Inflammatory macrophage (primary cell): ENCODE measurements at places on chromosomes 1 and 21.

DNA sequence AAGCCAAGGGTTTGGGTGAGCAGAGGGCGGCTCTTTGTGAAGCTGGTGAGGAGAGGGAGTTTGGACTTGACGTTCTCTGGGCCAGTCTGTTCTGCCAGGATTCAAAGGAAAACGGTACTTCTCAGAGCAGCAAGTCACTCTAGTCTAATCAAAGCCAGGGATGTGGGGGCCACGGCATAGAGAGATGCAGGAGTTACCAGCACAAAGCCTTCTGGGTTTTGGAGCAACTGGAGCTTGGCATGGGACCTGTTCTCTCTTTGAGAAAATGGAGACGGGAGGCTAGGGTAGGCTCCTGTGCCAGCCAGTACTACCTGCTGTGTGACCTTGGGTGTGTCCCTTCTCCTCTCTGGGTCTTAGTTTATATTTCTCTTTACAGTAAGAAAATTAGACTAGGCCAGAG lies 2.1 kb downstream of the TXLNA start:
- DNase-seq: no peak

GRCh38 chr21:35933466-35933865 lies 126.9 kb downstream of the SETD4 start:
- DNase-seq: peak; percentile 87

- DNase-seq: peak; percentile 80
Observed at GRCh38 chr21:44874497-44875315, 1.2 kb upstream of the PTTG1IP start.

DNA sequence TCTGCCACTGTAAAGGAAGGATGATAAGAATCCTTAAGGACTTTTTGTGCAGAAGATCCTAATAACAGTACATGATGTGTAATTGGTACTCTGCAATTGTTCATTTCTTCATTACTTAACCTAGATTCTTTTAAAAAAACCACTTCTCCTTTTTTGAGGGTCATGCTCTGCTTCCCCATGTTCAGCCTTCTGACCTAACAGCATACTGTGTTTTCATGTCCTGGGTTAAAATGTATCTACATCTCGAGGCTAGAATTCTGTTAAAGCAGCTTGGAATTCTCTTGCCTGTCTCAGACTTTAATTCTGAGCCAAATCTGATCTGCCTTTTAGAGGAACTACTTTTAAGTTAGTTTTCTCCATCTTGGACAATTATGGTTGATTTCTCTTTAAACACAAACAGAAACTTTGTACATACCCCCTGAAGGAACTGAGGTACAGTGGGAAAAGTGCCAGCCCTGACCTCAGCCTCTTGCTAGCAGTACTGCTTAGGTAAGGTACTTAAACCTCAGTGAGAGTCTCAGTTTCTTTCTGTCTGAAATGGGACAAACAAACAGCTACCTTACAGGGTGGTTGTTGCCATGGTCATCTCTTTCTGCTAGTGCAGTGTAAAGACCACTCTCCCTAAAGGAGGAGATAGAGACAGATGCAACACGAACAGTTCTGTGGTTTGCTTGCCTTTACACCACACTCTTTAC lies 103.2 kb upstream of the DYNLT5 start:
- peak; percentile 82 for DNase-seq

DNA sequence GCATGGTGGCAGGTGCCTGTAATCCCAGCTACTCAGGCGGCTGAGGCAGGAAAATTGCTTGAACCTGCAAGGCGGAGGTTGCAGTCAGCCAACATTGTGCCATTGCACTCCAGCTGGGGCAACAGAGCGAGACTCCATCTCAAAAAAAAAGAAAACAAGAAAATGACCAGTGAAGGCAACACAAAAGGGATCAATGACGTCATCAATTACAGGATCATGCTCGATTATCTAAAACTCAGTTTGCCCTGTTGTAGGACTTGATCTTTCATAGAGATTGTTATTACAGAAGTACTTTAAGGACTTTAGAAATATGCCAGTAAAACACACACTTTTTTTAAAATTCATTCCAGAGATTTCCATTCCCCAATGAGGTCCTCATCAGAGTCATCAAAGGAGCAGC lies 147.8 kb downstream of the ETS2 start:
- no peak for DNase-seq

DNA sequence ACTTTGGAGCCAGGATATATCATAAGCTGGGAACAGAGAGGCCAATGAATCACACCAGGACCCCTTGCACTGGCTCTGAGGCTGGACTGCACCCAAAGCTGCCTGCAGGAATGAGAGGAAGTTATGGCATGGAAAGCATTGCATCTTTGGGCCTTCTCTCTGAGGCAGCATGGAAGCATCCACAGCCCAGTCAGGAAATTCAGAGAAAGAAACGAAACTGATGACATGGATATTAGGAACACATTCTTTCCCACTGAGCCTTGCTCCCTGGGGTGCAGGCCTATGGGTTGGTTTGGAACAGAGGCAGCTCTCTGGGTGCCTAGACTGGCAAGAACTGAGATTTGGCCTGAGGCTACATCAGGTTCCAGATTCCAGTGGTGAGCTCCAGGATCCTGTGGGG lies 98.6 kb downstream of the NGF start:
- DNase-seq: no peak

GRCh38 chr1:61825393-61825792 lies 83.1 kb downstream of the PATJ start:
- no peak for DNase-seq

DNA sequence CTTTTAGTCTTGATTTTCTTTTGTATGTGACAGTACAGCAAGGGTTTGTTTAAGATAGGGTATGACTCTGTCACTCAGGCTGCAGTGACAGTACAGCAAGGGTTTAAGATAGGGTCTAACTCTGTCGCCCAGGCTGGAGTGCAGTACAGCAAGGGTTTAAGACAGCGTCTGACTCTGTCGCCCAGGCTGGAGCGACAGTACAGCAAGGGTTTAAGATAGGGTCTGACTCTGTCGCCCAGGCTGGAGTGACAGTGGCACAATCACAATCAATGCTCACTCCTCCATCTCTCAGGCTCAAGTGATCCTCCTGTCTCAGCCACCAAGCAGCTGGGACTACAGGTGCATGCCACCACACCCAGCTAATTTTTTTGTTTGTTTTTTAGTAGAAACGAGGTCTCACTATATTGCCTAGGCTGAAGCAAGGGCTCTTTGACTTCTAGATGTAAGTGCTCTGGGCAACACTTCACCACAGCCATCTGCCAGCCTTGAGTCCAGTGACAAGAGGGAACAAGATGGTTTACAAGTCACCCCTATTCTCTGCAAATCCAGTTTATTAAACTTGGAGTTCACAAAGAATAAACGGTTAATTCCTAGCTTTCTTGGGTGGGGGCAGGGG lies 965 bp upstream of the SH2D5 start:
- DNase-seq: no peak

DNA sequence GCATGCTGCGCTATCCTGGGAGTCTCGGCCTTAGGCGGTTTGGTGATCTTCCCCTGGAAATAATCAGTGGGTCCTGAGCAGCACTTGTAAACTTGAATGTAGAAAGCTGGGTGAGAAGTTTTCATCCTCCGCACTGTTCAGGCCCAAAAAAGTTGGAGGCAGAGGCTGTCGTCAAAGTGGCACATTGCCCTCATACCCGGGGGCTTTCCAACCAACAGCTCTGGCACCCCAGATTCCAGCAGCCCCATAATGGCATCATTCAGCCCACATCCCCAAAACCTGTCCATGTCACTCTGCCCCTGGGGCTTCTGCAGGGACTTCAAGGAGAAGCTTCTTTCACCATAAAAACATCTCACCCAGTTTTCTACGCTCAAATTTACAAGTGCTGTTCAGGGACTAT lies 59.3 kb downstream of the TOR1AIP2 start:
- no peak for DNase-seq

- DNase-seq: no peak
Observed at GRCh38 chr1:207026104-207026534, 6.4 kb downstream of the C1orf116 start.

- peak; percentile 94 for DNase-seq
Observed at GRCh38 chr1:6059866-6060265, 14.2 kb downstream of the KCNAB2 start.

GRCh38 chr1:82704393-82704792 lies 903.7 kb downstream of the ADGRL2 start:
- no peak for DNase-seq

GRCh38 chr1:30598571-30599114 lies 124.7 kb downstream of the MATN1 start:
- DNase-seq: no peak

DNA sequence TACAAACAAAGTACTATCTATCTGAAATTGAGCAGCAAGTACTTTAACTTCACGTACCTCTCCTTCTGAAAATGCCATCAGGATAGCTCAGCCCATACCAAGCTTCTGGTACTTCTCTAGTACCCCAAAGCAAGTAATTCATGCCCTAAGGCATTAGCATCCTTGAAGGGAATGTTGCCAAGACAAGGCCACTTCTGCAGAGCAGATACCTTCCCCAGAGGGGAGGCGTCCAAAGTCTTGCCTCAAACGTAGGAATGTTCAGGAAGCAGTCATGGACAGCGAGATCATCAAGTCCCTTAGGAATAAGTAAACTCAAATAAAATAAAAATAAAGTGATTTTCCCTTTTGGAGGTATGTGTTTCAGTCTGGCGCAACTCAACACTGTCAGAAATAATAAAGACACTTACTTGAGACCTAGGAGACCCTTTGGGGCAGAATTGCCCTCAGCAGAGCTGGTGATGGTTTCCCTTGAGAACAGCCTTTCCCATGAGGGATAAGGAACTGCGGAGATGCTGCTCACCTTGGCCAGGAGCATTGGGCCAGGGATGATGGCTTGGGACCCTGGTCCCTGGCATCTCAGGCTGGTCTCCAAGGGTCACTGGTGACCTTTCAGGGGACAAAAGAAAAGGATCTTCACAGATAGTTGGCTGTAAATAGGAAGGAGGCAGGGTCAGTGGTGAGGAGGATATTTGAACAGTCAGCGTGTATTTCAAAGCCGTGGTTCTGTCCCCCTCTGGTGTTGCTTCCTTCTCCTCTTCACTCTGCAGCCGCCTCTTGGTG lies 522.9 kb downstream of the KIF26B start:
- DNase-seq: no peak

DNA sequence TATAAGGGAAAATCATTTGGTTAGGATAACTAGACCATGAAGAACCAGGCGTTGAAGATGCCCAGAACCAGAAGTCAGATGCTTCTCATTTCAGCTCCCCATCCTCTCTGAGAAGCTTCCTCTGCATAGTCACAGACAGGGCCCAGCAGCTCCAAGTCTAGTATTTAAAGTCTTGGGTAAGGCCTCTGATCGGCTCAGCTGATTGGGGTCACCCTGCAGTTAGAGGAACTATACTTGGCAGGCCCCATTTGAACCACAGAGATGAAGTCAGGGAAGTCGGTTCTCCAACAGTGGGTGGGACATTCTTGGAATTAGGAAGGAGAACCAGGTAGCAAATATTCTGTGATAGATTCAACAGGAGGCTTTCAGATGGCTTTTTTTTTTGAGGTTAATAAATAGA lies 48.3 kb downstream of the SLC22A15 start:
- DNase-seq: peak; percentile 72

DNA sequence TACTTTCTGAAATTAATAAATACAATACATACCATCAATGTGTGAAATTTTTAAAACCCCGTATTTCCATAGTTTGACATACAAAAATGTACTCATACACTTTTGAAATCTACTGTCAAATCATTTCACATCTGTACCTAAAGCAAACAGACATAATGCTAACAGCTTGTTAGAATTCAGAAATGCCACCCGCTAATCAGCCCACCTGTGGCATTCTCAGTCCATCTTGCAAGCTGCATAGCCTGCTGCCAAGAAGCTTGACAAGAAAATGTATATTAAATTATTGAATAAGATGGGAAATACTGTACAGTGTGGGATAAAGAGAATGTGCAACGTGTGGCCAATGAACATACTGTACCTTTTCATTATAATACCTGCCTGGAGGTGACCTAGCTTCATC lies 55.1 kb downstream of the ZBTB18 start:
- no peak for DNase-seq

- no peak for DNase-seq
Observed at GRCh38 chr1:186896211-186896610, 67.5 kb downstream of the PLA2G4A start.

DNA sequence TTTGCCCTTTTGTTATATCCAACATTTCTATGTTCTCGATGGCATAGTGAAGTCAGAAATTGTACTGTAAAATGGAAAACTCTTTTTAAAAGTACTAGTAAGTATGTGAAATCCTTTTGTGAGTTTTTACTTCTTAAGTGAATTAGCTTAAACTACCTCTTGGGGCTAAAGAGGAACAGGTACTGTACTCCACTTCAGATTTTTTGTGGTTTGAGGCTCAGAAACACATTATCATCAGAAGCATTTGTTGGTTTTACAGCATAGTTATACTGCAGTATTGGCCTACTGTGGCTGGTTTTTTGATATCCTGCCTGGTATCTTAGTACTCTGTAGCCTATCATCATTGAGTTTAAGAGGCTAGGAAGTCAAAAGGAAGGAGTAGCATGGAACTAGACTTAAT lies 117.2 kb downstream of the NRDC start:
- DNase-seq: no peak

GRCh38 chr1:60160141-60160540 lies 86.6 kb upstream of the C1orf87 start:
- DNase-seq: no peak

DNA sequence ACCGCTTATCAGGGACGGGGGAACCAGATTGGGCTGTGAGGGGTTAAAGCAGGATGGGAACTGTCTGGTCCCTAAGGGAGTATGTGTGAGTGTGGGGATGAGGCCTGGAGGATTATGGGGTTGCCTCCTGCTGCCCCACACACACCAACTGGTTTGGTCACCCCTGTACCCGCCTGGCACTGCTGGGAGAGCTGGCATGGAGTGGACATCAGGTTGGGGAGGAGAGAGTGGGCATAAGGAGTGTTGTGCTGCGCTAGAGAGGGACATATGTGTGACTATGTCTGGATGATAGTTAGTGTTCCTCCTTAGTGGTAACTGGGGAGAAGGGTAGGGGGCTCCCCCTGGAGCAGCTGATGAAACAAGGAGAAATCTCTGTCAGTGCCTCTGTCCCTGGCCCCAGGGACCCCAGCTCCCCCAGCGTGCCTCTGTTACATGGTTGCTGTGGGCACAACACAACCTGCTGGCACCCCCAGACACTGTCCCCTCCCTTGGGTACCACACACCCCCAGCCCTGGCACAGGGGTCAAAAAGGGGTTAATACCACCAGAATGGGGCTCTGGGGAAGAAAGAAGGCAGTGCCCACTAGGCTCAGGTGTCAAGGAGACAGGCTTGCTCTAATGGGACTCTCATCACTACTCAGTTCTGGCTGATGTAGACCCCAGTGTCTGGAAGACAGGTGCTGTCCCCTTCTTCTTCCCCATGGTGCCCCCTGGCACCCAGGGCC lies 1.9 kb downstream of the ZBTB7B start:
- no peak for DNase-seq

DNA sequence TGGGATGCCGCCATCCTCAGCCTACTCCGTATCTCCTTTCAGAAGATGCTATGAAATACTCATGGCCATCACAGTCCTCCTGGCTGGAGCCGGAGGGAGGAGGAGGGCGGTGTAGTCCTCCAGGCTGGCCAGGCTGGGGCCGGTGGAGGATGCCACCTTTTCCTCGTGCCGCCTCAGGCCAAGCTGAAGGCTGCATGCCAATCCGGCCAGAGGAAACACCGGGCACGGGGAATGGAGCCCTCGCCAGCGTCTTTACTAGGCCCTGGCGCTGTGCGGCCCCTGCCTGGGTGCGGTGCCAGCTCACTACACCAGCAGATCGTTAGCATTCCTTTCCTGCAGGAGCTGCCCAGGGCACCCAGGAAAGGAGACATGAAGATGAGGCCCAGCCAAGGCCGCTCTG lies 70.1 kb downstream of the CASZ1 start:
- DNase-seq: no peak
